ENCODE measurements at places on chromosomes 1 and 21.

GRCh38 chr1:41850029-41850428, 68.7 kb downstream of the HIVEP3 start:
- DNase-seq, result no peak

DNA sequence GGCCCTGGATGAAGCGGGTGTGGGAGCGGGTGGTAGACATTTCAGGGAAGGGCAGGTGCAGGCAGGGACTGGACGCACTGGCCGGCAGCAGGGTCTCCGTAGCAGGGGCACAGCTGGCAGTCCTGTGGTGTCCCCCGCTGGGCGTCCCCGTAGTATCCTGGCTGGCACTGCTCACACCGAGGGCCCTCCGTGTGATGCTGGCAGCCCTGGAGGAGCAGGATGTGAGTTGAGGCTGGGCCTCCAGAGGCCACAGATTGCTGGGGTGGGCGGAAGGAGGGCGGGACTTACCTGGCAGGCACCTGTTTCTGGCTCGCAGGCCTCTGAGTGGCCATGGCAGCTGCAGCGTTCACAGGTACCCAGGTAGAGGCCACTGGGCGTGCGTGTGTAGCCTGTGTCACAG, 62.3 kb downstream of the LDLRAD2 start:
- no peak for DNase-seq

GRCh38 chr1:24861821-24862727, 68.0 kb downstream of the RUNX3 start:
- no peak for DNase-seq

GRCh38 chr21:25115021-25115420, 492.3 kb downstream of the MRPL39 start:
- no peak for DNase-seq

DNA sequence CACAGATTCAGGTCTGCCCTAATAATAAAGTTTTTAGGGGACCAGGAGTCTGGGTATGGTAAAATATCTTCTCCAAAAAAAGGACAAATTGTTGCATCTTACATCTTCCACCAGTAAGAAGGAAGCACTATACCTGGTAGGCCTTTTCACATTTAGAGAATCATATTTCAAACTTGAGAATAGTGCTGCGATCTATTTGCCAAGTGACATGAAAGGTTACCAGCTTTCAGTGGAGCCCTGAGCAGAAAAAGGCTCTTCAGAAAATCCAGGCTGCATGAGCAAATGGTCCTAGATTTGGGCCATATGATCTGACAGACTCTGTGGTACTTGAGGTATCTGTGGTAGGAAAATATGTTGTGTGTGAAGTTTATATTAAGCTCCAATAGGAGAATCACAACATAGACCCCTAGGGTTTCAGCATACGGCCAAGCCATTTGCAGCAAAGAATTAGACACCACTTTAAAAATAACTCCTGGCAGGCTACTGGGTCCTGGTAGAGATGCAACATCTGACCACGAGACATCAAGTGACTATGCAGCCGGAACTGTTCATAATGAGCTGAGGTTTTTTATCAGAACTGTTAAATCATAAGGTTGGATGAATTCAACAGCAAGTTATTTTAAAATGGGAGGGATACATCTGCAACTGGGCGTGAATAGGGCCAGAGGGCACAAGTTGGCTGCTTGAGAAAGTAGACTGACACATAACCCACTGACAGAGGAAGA, 38.6 kb upstream of the CCDC190 start:
- no peak for DNase-seq

- peak; percentile 48 for DNase-seq
Observed at GRCh38 chr1:114342376-114342775, 168.6 kb downstream of the TRIM33 start.

DNA sequence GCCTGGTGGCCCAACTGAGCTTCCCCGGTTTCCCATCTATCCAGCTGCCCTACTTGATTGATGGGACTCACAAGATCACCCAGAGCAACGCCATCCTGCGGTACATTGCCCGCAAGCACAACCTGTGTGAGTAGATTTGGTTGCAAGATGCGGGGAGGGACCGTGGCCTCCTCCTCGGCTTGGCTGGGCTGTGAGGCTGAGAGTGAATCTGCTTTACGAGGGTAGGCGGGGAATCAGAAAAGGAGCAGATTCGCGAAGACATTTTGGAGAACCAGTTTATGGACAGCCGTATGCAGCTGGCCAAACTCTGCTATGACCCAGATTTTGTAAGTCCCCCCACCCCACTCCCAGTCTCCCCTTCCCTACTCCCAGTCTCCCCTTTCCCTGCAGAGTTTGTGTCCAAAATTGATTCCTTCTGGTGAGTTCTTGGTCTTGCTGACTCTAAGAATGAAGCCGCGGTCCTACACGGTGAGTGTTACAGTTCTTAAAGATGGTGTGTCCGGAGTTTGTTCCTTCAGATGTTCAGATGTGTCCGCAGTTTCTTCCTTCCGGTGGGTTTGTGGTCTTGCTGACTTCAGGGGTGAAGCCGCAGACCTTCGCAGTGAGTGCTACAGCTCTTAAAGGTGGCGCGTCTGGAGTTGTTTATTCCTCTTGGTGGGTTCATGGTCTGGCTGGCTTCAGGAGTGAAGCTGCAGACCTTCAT, 1.5 kb downstream of the GSTM2 start:
- no peak for DNase-seq

DNA sequence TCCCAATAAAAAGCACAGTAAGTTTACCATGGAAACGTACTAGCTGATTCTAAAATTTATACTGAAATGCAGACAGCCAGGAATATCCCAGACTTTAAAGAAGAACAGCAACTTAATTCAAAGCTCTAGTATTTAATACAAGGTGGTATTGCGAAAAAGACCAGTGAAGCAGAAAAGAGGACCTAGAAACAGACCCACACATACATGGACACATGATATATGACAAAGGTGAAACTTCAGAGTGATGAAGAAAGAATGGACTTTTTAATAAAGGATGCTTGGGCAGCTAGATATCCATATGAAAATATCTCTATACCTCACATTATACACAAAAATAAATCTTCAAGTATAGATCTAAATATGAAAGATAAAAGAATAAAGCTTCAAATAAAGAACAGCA, 62.6 kb downstream of the COP1 start:
- DNase-seq, result peak; percentile 49

GRCh38 chr1:63662056-63662836, 69.0 kb downstream of the PGM1 start:
- no peak for DNase-seq

DNA sequence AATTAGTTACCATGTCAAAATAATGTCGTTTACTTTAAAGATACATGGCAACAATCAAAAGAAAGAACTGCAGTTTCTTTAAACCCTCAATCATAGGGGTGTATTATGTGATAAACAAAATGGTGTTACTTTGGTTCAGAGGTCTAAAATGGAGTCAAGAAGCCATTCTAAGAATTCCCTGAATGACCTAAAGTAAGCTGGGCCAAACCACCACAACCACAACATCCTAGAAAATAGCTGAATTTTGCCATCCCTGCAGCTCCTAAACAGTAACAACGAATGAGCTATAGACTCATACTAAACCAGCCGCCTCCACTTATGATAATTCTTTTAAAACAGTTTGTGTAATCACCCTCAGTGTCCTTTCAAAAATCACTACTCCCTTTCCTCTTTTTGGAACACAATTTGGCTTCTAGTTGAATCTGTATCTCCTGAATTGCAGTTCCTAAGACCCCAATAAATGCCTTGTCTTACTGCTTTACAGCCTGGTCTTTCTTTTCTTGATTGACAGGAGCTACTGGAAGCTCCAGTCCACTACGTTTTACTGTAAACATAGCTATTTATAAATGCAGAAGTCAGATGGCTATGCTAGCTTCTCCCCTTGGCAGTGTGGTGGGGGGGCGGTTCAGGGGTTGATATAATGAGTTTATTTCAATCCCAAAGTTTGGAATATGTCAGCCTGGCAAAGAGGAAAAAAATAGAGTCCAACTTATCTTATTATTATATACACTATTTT, 84.3 kb downstream of the PLPPR4 start:
- DNase-seq, result no peak

DNA sequence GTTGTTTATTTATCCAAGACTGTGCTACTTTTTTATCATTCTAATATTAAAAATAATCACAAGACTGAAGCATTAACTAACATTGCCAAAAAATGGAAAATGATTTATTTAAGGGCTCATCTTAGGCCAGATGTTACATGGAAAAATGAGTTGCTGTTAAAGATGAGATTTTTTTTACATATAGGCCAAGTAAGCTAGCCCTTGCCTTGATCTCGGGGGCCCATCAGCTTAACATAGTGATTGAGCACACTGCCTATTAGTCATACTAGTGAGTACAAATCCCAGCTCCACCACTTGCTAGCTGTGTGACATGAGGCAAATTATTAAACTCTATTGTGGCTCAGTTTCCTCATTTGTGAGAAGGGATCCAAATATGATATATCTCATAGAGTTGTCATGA, 275.9 kb upstream of the SNX7 start:
- no peak for DNase-seq

- DNase-seq, result no peak
Observed at GRCh38 chr21:26795866-26796329, 49.3 kb downstream of the ADAMTS1 start.
